ENCODE measurements at places on chromosomes 7 and 10. TPM values are rescaled to one million over a fixed set of nuclear protein-coding genes. Genes with fewer than 3 reads are reported as not detected.

ABCB1 gene
- 30.6 TPM for total RNA-seq

SLC25A13 gene
- 69.5 TPM for total RNA-seq

LBX1 gene
- total RNA-seq, result not detected

NODAL gene
- not detected for total RNA-seq

SRGN gene
- total RNA-seq, result 28.1 TPM

TMEM270 gene
- not detected for total RNA-seq

NMT2 gene
- total RNA-seq, result 18.1 TPM

SPDYE18 gene
- 0.51 TPM for total RNA-seq

IRF5 gene
- total RNA-seq, result 4.6 TPM

THNSL1 gene
- total RNA-seq, result 4.9 TPM

ANKRD7 gene
- not detected for total RNA-seq

TES gene
- total RNA-seq, result 8.6 TPM

OR6B1 gene
- not detected for total RNA-seq

TMEM213 gene
- total RNA-seq, result not detected

SLC39A12 gene
- not detected for total RNA-seq

ARHGEF35 gene
- 3.6 TPM for total RNA-seq

ANKIB1 gene
- 12.3 TPM for total RNA-seq

MEPCE gene
- 25.1 TPM for total RNA-seq

DNA sequence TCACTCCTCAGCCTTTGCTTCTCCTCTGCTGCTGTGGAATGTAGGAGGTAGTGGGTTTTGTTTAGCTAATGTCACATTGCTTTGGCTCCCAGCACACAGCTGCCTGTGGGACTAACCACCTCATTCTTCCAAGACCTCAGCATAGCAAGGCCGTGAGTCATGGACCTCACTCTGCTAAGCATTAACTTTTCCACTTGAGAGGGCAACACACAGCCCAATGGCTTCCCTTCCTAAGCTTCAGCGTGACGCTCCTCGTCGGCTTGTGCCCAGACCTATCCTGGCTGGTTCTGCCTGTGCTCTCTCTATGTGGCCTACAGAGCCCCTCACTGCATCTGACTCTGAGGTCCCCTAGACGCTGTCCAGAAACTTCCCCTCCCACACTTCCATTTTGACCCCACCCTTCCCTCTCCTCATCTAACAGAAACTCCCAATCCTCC is 23.3 kb downstream of the MYOF start:
- H3K4me1 ChIP-seq, result no peaks in the 10 kb centered on the region
- no peaks in the 10 kb centered on the region for H3K36me3 ChIP-seq
- peak overlapping the region; percentile 24 for H3K27ac ChIP-seq
- DNase-seq, result no peak
- H3K27me3 ChIP-seq, result no peaks in the 10 kb centered on the region

DNA sequence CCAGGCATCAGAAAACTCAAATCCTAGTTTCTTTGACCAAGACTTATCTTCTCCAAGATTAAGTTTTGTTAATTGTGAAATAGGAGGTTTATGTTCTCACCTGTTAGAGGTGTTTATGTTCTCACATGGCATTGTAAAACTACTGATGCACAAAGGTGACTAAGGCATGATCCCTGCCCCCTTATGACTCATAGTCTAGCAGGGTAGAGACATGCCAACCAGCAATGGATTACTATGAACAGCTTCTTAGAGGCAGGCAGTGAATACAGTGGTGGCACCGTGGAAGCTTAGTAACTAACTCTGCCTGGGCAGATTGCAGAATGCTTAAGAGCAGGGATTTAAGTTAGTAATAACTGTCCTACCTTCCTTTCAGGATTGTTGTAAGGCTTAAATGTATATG is 400.9 kb downstream of the SORCS3 start:
- no peaks in the 10 kb centered on the region for H3K27me3 ChIP-seq
- no peaks in the 10 kb centered on the region for H3K4me1 ChIP-seq
- H3K27ac ChIP-seq, result no peak overlapping the region

DNA sequence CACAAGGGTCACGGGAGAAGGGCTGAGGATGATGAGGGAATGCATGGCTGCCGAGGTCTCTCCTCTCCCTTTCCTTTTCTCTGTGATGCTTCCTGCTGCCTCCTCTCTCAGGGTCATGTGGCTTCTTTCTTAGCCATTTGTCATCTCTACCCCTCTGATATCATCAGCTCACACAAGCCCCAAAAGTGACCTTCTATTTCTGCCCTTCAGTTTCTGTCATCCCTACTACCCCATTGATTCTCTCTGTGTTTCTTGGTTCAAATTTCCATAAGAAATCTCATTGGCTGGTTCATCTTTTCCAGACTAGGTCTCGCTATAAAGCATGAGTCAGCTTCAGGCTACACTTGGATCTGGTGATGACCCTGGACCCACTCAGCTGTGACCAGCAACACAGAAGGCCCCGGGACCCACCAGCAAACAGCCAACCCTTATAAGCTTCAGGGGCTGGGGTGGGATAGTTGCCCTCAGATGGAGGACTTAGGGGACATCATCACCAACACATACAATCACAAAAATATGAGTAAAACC is 284.3 kb downstream of the SKAP2 start:
- H3K27me3 ChIP-seq, result no peaks in the 10 kb centered on the region
- no peak for DNase-seq
- no peaks in the 10 kb centered on the region for H3K4me1 ChIP-seq
- H3K4me3 ChIP-seq, result no peak overlapping the region
- no peaks in the 10 kb centered on the region for H3K36me3 ChIP-seq

DNA sequence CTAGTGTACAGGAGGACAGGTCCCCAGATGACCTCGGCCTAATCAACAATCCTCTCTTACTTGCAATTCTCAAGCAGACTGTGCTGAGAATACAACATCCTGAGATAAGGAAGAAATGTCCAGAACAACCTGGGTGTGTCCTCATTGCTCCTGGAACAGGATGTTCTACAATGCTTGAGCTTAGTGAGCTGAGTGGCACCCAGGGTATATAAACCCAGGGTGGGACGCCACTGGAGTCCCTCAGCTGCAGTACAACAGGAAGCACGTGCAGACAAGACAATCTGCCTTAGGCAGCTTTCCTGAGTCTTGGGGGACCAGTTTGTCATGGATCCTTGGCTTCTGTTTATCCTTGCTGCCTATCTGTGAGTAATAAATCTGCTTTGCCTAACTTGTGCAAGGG is 27.7 kb upstream of the SLC25A13 start:
- H3K36me3 ChIP-seq, result no peaks in the 10 kb centered on the region
- no peaks in the 10 kb centered on the region for H3K4me1 ChIP-seq
- no peaks in the 10 kb centered on the region for H3K27me3 ChIP-seq
- H3K4me3 ChIP-seq, result no peak overlapping the region
- no peak overlapping the region for H3K27ac ChIP-seq

- DNase-seq, result no peak
- no peaks in the 10 kb centered on the region for H3K36me3 ChIP-seq
- H3K27me3 ChIP-seq, result no peaks in the 10 kb centered on the region
- no peaks in the 10 kb centered on the region for H3K4me1 ChIP-seq
- H3K4me3 ChIP-seq, result no peak overlapping the region
- H3K27ac ChIP-seq, result no peak overlapping the region
Measured at GRCh38 chr10:129104266-129105045, 362.6 kb upstream of the MGMT start.

- peaks cover 5% of the 10 kb centered on the region for H3K36me3 ChIP-seq
- H3K4me3 ChIP-seq, result no peak overlapping the region
- DNase-seq, result no peak
- peaks cover 10% of the 10 kb centered on the region for H3K4me1 ChIP-seq
Measured at GRCh38 chr7:111846898-111847297, 284.6 kb upstream of the IMMP2L start.

DNA sequence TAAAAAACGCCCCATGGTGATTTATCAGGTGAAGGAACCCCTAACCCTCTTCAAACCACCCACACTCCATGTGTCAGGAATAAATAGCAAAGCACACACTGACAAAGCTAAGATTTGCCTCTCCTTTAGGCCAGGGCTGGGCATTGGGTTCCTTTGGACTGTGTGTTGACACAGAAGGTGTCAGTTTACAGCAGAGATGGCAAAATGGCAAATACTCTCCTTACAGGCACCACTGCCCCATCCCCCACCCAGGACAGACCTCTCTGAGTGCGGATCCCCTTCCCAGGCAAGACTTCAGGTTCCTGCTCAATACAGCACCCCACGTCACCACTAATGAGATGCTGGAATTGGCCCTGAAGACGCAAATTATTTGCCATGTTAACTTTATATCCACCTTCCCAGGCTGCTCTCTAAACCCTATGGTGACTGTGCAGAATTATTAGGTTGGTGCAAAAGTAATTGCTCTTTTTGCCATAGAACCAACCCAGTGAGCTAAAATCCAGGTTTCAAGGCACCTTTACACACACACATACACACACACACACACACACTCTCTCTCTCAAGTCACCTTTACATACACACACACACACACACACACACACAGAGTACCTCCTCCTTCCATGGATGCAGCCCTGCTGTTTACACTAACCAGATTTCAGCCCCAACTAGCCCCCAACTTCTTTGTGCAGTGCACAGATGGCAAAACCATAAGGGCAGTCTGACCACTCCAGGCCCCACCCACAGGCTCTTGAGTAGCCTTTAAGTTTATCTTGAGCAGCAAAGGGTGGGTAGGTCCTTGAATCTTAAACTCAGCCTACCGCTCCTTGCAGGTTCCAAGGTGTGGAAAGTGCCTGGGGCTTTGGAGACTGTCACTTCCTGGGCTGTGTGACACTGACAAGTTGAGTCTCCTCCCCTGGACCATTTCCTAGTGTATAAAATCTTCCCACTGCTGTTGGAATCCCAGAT is 4.0 kb upstream of the ZCCHC24 start:
- no peak overlapping the region for H3K4me3 ChIP-seq
- no peak overlapping the region for H3K27ac ChIP-seq

DNA sequence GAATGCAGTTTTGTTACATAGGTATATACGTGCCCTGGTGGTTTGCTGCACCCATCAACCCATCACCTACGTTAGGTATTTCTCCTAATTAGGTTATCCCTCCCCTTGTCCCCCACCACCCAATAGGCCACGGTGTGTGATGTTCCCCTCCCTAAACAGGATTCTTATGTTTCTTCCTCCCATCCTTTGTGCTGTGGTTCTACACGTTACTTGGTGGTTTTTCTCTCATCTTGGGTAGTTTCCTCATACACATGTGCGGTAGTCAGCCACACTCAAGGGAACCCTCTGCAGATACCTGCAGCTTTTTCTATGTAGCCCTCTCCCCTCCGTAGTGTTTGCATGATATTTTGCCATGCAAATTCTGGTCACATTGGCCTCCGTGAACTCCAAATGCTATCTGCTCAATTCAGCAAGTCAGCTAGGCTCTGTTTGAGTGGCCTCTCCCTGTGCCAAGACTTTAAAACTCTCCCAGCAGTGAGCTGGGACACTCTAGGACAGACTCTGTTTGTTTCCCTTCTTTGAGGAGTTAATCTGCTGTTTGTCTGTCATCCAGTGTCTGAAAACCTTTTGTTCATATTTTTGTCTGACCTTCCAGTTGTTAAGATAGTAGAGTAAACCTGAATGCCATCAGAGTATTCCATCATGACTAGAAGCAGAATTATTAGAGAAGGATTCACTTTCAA is 41.0 kb downstream of the RABGEF1 start:
- H3K4me3 ChIP-seq, result no peak overlapping the region
- no peaks in the 10 kb centered on the region for H3K27me3 ChIP-seq
- H3K36me3 ChIP-seq, result no peaks in the 10 kb centered on the region
- H3K4me1 ChIP-seq, result peaks cover 37% of the 10 kb centered on the region
- no peak overlapping the region for H3K27ac ChIP-seq
- no peak for DNase-seq

DNA sequence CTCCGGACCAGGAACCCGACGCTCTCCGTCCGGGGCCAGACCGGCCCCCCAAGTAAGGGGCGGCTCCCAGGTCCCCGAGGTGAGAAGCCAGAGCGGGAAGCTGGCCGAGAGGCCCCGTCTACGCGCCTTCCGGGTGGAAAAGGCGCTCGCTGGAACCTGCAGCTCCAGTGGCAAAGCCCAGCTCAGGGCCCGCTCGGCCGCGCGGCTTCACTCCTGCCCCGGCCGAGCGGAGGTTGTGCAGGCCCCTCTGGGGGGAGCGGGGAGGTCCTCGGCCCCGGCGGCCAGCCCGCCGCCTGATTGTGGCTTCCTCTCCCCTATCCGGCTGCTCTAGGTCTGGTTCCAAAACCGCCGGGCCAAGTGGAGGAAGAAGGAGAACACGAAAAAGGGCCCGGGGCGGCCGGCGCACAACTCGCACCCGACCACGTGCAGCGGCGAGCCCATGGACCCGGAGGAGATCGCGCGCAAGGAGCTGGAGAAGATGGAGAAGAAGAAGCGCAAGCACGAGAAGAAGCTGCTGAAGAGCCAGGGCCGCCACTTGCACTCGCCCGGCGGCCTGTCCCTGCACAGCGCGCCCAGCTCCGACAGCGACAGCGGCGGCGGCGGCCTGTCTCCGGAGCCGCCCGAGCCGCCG is 2.9 kb downstream of the UNCX start:
- H3K4me1 ChIP-seq, result no peaks in the 10 kb centered on the region
- H3K27ac ChIP-seq, result no peak overlapping the region
- no peaks in the 10 kb centered on the region for H3K36me3 ChIP-seq
- peaks cover 20% of the 10 kb centered on the region for H3K27me3 ChIP-seq
- no peak overlapping the region for H3K4me3 ChIP-seq

DNA sequence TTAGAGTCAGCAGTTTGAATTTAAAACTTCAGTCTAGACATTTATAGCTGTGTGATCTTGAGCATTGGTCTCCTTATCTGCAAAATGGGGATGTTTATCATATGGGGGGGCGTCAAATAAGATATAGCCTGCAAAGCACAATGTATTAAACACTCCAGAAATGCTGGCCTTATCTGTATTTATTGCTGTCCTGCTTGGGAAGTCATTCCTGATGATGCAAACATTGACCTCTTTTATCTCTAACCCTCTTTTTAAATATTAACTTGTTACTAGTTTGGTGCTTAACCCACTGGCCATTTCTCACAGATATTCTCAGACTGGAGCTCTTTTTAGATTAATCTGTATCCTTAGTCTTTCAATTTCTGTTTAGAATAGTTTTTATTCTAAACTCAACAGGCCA is 13.2 kb downstream of the MRPS33 start:
- H3K27ac ChIP-seq, result peak overlapping the region; percentile 44
- no peak for DNase-seq
- no peak overlapping the region for H3K4me3 ChIP-seq
- H3K4me1 ChIP-seq, result no peaks in the 10 kb centered on the region

DNA sequence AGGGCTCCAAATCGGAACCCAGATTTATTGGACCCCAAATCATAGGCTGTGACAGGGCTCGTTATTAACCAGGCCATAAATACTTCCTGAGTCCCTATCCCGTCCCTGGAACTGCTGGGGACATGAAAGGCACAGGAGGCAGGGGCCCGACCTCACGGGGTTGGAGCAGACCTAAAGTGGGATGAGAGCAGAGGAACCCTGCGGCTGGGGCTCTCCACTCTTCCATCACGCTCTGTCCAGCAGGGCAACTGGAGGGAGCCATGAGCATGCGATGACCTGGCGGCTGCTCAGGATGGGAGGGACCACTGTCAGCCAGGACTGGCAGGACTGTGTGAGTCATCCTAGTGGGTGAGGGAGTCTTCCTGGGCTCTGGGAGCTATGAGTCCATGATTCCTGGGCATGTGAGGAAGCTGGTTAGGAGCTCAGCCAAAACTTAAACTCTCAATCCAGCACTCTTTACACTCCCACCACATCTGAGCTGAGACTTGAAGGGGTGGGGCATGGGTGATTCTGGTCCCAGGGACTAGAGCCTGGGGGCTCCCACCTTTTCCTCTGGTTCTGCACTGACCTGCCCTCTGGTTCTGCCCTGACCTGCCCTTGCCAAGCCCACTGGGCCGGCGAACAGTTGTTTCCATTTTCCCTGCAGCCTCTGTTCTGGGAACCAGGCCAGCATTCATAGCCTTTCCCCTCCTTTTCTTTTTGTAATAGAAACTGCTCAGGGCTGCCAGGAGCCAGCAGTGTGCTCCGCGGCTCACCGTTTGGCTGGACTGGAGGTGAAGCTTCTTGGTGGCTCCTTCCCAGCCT is 47.1 kb downstream of the SYPL1 start:
- DNase-seq, result peak; percentile 91
- peak overlapping the region; percentile 36 for H3K4me3 ChIP-seq
- no peaks in the 10 kb centered on the region for H3K27me3 ChIP-seq
- H3K36me3 ChIP-seq, result no peaks in the 10 kb centered on the region
- H3K4me1 ChIP-seq, result peaks cover 12% of the 10 kb centered on the region

Data from right lobe of liver (tissue), 6 donors.